ENCODE measurements at places on chromosomes 11 and 22.
A peak's percentile ranks its signal among the peaks of the same experiment; 100 is the strongest.

- DNase-seq = no peak
Measured at GRCh38 chr22:27827604-27828587, 26.3 kb upstream of the MN1 start.

DNA sequence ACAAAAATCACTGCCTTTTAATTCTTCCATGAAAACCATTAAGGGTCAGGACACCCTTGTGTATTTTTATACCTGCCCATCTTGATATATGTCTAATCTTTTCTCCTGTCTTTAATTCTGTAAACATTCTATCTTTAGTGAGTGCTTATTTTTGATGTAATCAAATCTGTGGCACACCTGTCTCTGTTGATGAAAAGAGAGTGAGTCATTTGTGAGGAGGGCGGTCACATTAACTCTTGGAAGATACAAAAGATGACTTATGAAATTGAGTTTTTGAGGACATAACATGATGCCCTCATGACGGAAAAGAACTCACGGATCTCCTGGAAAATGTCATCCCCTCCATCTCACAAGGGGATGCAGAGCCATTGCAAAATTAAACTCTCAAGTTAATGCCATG lies 206.5 kb upstream of the PGR start:
- DNase-seq = no peak

DNA sequence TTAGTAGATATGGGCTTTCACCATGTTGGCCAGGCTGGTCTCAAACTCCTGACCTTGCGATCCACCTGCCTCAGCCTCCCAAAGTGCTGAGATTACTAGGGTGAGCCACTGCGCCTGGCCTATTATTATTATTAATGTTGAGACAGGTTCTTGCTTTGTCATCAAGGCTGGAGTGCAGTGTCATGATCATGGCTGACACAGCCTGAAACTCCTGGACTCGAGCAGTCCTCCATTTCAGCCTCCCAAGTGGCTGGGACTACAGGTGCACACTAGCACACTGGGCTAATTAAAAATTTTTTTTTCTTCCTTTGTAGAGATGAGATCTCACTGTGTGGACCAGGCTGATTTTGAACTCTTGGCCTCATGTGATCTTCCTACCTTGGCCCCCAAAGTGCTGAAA lies 102.0 kb downstream of the STIM1 start:
- DNase-seq = no peak

- peak; percentile 95 for DNase-seq
Measured at GRCh38 chr22:23204541-23205157, 24.3 kb downstream of the BCR start.

- no peak for DNase-seq
Measured at GRCh38 chr11:34192481-34193401, 87.3 kb downstream of the NAT10 start.

GRCh38 chr11:123166071-123166559 lies 28.9 kb downstream of the CLMP start:
- DNase-seq = no peak

Measured in left lobe of liver (tissue), 2 donors.